CD8-positive, alpha-beta memory T cell (primary cell): ENCODE measurements at places on chromosomes 3 and 15. TPM values are rescaled to one million over a fixed set of nuclear protein-coding genes. Genes with fewer than 3 reads are reported as not detected.
A peak's percentile ranks its signal among the peaks of the same experiment; 100 is the strongest.

The PDIA3 gene
- 338 TPM for total RNA-seq

The LMAN1L gene
- total RNA-seq, result 0.27 TPM

The SLC12A8 gene
- 1.0 TPM for total RNA-seq

The MORC1 gene
- not detected for total RNA-seq

DNA sequence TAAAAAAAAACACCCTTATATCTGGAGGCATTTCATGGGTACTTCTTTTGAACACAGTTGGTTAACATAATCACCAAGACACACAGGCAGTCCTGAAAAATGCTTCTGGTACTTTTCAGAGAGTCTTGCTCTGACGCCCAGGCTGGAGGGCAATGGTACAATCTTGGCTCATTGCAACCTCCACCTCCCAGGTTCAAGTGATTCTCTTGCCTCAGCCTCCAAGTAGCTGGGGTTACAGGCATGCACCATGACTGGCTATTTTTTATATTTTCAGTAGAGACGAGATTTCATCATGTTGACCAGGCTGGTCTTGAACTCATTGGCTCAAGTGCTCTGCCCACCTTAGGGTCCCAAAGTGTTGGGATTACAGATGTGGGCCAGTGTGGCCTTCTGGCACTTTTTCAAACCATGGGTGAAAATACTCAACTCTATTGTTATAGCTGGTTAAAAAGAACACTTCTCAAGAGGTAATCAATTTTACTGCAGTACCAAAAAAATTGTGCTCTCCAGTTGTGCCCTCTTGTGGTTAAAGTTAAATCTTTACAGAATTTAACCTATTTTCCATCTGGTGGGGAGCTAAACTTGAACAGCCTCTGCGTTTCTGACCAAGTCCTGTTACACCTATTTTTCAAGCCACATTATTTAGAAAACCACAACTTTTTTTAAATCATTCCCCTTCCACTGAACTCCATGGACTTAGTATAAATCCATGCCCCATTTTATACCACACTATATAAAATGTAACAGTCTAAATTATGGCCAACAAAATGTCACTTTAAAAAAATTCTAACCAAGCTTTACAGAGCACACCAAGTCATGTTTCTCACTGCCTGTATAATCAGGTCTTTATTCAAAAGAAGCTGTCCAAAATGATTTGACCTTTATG is 1.2 kb upstream of the SNAPC5 start:
- peaks cover 50% of the 10 kb centered on the region for H3K4me1 ChIP-seq
- H3K4me3 ChIP-seq, result no peak overlapping the region
- H3K27ac ChIP-seq, result peak overlapping the region; percentile 8
- peaks cover 64% of the 10 kb centered on the region for H3K36me3 ChIP-seq
- no peaks in the 10 kb centered on the region for H3K27me3 ChIP-seq

- no peaks in the 10 kb centered on the region for H3K4me1 ChIP-seq
- no peak overlapping the region for H3K4me3 ChIP-seq
- no peaks in the 10 kb centered on the region for H3K27me3 ChIP-seq
- DNase-seq, result no peak
- no peaks in the 10 kb centered on the region for H3K36me3 ChIP-seq
- no peak overlapping the region for H3K27ac ChIP-seq
Measured at GRCh38 chr3:184725176-184725719, 13.4 kb upstream of the MAGEF1 start.

DNA sequence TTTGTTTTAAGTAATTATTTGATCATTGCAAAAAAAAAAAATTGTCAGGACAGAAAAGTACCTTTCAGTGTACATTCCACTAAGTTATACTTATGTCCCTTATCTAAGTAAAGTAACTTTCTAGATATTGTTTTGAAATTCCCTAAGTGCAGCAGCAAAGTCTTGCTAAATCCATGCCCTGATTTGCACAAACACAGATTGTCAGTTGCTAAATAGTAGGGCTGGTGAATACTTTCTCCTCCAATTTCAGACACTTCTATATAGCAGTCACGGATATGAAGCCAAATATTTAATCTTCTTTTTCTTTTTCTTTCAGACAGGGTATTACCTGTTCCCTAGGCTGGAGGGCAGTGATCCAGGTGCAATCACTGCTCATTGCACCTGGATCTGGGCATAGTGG is 12.9 kb downstream of the LRRC2 start:
- no peak overlapping the region for H3K27ac ChIP-seq
- H3K27me3 ChIP-seq, result no peaks in the 10 kb centered on the region
- DNase-seq, result no peak
- no peaks in the 10 kb centered on the region for H3K36me3 ChIP-seq
- H3K4me1 ChIP-seq, result peaks cover 6% of the 10 kb centered on the region

GRCh38 chr3:124513610-124513997 is 216.6 kb upstream of the UMPS start:
- H3K4me1 ChIP-seq, result no peaks in the 10 kb centered on the region
- no peak overlapping the region for H3K27ac ChIP-seq
- no peaks in the 10 kb centered on the region for H3K27me3 ChIP-seq
- H3K36me3 ChIP-seq, result no peaks in the 10 kb centered on the region
- DNase-seq, result no peak

DNA sequence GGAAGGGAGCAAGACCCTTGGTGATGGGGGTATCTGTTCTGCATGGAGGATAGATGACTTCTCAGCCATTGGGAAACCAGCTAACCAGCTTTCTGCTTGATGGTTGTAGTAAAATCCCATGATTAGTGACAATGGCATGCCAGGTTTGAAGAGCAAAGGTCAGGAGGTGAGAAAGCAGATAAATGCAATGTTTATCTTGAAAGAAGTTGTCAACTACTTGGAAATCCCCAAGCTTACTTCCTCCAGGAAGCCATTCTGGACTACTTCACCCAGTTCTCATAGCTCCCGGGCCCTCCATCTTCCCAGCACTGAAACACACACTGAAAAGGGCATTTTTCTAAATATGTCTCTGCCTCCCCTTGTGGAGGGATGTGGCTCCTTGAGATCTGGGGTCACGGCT is 51.3 kb downstream of the SMAD3 start:
- no peaks in the 10 kb centered on the region for H3K27me3 ChIP-seq
- peaks cover 78% of the 10 kb centered on the region for H3K4me1 ChIP-seq
- DNase-seq, result no peak

DNA sequence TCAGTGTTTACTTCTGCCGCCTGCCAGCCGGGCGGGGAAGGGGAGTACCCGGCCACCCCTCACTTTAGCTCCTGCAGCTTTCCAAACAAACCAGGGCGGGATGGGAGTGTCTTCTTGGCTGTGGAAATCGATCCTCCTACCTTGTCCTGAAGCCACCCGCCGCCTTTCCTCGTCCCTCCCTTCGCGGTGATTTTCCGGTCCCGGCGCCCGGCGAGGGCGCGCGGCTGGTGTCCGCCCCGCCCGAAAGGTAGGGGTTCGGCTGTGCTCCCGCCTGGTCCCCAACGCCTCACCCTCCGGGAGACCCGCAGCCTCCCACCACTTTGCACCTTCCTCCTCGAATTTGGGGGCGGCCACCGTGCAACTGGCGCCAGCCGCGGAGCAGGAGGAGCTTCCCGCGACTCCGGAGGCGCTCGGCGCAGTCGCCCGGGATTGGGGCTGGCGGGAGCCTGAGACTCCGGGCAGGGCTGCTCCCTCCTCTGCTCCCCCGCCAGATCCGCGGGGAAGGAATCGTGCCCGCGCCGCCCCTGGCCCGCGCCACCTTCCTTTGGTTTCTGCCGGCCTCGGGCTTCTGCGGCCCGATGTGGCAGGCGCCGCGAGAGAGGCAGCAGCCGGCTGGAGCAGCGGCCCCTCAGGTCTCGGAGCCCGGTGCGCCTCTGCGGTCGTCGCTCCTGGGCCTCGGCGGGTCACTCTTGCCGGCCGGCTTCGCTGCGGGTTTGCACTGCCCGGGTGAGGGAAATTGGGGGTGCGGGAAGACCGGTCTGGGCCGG is 30.7 kb upstream of the ST3GAL6 start:
- H3K27me3 ChIP-seq, result peaks cover 21% of the 10 kb centered on the region
- no peak overlapping the region for H3K27ac ChIP-seq
- no peaks in the 10 kb centered on the region for H3K36me3 ChIP-seq
- peaks cover 12% of the 10 kb centered on the region for H3K4me1 ChIP-seq
- no peak overlapping the region for H3K4me3 ChIP-seq

GRCh38 chr15:57522148-57522547 is 69.6 kb upstream of the MYZAP start:
- no peaks in the 10 kb centered on the region for H3K36me3 ChIP-seq
- H3K27ac ChIP-seq, result no peak overlapping the region
- no peak for DNase-seq
- H3K4me3 ChIP-seq, result no peak overlapping the region
- H3K27me3 ChIP-seq, result no peaks in the 10 kb centered on the region
- no peaks in the 10 kb centered on the region for H3K4me1 ChIP-seq

GRCh38 chr3:151625086-151625485 is 108.6 kb upstream of the AADACL2 start:
- no peak overlapping the region for H3K4me3 ChIP-seq
- no peak for DNase-seq
- H3K4me1 ChIP-seq, result no peaks in the 10 kb centered on the region
- no peak overlapping the region for H3K27ac ChIP-seq
- no peaks in the 10 kb centered on the region for H3K27me3 ChIP-seq
- H3K36me3 ChIP-seq, result no peaks in the 10 kb centered on the region

- H3K4me1 ChIP-seq, result no peaks in the 10 kb centered on the region
- H3K27me3 ChIP-seq, result no peaks in the 10 kb centered on the region
- H3K36me3 ChIP-seq, result no peaks in the 10 kb centered on the region
- no peak overlapping the region for H3K4me3 ChIP-seq
Measured at GRCh38 chr3:150309257-150309542, 98.9 kb upstream of the TSC22D2 start.

DNA sequence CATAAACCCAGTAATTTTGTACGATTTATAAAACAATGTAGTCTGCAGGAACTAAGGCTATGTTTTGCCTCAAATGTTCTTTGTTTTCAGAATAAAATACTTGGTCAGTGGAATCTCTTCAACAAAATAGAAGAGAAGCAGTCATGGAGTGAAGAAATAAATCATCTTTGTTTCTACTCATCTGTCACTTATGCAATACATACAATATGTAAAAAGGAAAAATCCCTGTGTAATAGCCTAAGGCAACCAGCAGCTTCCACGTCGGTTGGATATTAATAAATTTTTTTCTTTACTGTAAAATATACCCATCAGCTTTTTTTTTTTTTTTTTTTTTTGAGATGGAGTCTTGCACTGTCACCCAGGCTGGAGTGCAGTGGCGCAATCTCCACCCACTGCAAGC is 5.2 kb upstream of the WDR5B start:
- peaks cover 9% of the 10 kb centered on the region for H3K36me3 ChIP-seq
- DNase-seq, result no peak
- no peaks in the 10 kb centered on the region for H3K27me3 ChIP-seq
- peaks cover 13% of the 10 kb centered on the region for H3K4me1 ChIP-seq
- H3K27ac ChIP-seq, result no peak overlapping the region
- H3K4me3 ChIP-seq, result no peak overlapping the region

DNA sequence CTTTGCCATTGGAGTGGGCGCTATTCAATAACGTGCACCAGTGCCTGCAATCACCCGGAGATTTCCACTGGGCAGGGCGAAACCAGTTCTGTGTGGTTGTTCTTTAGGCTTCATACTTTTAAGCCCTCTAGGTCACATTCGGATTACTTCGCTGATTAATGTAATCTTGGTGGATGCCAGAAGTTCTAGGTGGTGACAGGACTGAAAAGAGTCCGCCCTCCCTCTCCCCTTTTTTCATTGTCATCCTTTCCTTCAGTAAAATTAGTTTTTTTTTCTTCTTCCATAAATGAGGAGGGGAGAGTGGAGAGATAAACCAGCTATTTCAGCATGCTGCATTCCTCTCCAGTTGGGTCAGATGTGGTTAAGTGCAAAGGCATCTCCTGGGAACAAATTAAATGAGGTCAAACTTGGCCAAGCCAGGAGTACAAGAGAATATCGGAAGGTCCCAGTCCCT is 2.3 kb upstream of the SLC2A2 start:
- no peak for DNase-seq
- peaks cover 5% of the 10 kb centered on the region for H3K4me1 ChIP-seq
- H3K4me3 ChIP-seq, result peak overlapping the region; percentile 25
- no peaks in the 10 kb centered on the region for H3K36me3 ChIP-seq
- no peaks in the 10 kb centered on the region for H3K27me3 ChIP-seq

DNA sequence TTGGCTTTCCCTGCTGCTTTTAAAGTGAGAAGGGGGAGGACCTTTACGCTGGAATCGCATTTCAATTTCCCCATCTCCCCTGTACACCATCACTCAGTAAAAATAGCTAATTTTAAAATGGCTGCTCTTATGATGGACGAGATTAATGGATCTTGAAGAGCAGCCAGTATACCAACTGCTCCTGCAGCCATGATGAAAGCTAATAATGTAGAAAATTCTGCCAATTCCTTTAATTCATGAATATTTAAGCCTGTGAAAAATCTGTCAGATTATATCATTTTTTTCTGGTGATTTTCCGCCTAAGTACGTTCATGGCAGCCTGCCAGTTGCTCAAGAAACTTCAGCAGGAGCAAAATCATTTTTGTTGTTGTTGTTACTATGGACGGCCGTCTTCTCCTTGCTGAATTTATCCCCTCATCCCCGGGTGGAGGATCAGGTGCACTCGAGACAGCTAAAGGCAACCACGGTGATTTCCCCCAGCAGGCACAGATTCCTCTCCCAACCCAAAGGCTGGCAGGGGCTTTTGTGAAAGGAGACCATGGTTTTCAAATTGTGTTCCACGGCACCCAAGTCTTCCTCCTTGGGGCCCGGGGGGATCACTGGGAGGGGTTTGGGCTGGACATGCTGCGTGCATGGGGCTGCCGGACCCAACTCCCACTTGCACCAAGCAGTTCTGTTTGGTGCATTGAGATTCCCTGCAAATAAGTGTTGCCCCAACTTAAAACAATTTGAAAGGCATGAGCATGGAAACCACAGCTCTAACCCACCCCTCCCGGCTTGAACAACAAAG is 289.6 kb downstream of the UACA start:
- peaks cover 4% of the 10 kb centered on the region for H3K27me3 ChIP-seq
- no peak overlapping the region for H3K27ac ChIP-seq
- H3K36me3 ChIP-seq, result no peaks in the 10 kb centered on the region
- H3K4me3 ChIP-seq, result no peak overlapping the region
- H3K4me1 ChIP-seq, result peaks cover 27% of the 10 kb centered on the region

DNA sequence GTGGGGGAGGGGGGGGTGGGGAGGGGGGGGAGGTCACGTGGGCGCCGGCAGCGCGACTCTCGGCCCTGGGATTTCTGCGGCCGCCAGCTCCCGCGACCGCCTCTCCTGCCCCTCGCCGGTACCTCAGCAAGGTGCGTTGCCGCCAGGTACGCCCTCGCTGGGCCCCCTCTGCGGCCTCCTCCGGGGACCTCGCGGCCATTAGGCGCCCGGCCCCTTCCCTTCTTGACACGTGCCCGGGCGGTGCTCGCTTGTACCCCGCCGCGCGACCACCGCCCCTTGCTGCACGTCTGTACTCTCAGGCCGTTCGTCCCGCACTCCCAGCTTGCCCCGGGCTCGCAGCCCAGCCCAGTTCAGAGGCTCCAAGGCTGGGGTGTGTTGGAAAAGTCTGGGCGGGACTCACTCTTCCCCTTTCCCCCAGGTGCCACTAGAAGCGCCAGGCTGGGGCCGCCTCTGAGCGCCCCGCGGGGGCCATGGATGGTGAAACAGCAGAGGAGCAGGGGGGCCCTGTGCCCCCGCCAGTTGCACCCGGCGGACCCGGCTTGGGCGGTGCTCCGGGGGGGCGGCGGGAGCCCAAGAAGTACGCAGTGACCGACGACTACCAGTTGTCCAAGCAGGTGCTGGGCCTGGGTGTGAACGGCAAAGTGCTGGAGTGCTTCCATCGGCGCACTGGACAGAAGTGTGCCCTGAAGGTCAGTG is at the start of gene MAPKAPK3:
MAPKAPK3 (plus strand) TSS at position 56 of the 696 bp plus-strand sequence; CDS start at position 471, 415 bp downstream.
- peaks cover 2% of the 10 kb centered on the region for H3K36me3 ChIP-seq
- H3K4me1 ChIP-seq, result peaks cover 74% of the 10 kb centered on the region
- DNase-seq, result peak; percentile 31
- no peaks in the 10 kb centered on the region for H3K27me3 ChIP-seq
- peak within 1 kb of the TSS; percentile 83 for H3K27ac ChIP-seq
- peak within 1 kb of the TSS; percentile 88 for H3K4me3 ChIP-seq
